ENCODE measurements at places on chromosomes 5 and 9.

- DNase-seq = peak; percentile 67
Observed at GRCh38 chr5:176629853-176630680, at the start of the genes EIF4E1B and SNCB. Gene EIF4E1B (plus strand): TSS chr5:176630675. CDS start chr5:176642788, 12,113 bp downstream. Gene SNCB (minus strand): TSS chr5:176630534. CDS start chr5:176629654, 880 bp downstream.

DNA sequence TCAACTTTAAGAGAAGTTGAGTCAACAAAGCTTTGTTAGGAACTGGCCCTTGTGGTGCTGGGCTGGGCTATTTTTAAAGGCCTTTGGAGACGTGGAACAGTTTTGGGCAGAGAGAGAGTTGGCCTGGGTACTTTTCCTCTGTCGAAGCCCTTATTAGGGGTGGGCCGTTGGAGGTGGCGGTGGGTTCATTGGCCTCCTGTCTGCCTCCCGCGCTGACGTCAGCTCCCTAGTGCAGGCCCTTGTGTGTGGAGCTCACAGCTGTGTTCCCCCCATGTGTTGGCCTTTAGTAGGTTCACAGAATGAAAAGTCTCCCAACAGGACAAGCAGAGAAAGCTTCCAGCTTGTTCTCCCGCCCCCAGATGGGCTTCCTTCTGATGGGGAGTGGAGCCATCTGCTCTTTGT is 2.7 kb downstream of the NCS1 start:
- no peak for DNase-seq

DNA sequence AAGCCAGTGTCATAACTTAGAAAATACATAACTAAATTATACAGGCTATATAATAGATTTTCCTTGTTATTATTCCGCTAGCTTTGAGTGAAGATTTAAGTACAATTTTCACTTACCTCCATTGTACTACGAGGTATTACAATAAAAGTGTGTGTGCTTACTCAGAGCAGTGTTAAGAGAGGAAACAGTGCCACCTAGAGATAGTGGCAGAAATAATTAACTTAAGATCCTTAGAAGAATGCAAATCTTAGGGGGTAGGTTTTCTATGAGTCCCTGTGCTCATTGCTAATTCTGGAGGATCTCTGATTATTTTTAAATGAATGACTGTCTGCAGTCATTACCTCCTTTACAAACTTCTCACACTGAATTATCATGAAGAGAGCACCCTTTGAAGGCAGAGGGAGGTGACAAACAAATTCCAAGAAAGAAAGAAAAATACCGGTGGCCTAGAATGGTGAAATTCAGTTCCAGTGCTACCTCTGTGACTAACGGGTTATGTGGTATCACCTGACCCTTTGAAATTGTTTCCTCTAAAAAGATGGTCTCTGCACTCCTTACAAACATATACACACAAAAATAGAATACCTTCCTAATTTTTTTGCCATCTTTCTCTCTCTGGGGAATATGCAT is 379.8 kb downstream of the TRIM36 start:
- peak; percentile 56 for DNase-seq

DNA sequence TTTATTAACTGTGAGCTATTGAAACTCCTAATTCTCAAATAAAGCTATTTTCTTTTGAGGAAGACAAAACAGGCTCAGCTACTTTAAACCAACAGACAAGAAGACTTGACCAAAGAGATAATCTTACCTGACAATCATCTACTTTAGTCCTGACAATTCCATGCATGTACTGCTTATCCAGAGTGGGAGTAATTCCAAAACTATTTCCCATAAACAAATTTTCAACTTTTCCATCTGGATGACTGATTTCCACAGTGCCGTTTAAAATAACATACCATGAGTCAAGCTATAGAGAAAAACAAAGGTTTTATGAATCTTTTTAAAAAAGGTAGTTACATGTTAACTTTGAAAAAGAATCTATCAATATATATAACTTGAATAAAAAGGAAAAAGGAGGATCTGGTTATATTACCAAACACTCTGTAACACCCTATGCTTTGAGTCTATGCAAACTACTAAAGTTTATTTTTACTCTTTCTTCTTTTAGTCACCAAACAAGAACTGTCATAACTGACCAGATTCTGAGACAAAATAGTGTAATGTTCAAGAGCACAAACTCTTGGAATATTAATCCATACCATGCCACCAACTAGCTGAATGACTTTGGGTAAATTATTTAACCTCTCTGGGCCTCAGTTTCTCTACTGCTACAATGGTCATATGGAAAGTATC is 129.7 kb downstream of the RAPGEF6 start:
- DNase-seq = no peak

DNA sequence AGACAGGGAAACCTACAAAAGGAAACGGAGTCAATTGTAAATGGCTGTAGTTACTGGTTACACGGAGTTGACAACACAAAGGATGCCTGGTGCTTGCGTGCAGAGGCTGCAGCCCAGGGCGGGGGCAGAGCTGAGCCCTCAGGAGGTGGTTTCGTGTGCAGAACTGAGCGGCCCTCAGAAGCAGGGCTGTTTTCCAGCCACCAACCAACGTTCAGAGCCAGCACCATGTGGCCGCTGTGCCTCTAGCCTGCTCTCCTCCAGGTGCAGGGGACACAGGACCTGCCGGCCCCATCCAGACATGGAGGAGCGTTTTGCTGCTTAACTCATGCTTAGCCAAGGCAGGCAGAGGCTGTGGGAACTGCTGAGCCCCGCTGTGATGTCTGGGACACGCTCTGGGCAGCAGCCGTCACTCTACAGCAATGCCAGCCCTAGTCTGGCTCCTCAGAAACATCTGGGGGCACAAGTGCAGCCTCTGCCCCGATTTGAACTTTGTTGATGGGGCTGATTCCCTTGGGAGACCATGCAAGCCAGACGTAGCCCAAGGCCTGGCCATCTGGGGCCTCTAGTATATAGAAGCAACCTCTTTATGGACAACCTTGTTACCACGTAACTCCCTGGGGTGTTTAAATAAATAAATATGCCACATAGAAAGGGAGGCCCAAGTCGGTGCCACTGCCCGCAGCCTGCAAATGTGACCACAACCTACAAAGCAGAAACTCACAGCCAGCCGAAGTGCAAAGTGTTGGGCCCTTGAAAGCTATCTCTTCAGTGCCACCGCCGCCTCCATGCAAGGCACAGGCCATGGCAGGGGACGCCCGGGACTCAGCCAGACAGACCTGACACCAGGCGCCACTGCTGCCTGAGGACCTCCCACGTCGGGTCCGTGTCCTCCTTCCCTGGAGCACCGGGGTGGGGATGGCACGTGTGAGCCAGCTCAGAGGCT is 42.1 kb downstream of the NKD2 start:
- DNase-seq = no peak

- no peak for DNase-seq
Observed at GRCh38 chr5:157732130-157732514, 902 bp downstream of the THG1L start.

DNA sequence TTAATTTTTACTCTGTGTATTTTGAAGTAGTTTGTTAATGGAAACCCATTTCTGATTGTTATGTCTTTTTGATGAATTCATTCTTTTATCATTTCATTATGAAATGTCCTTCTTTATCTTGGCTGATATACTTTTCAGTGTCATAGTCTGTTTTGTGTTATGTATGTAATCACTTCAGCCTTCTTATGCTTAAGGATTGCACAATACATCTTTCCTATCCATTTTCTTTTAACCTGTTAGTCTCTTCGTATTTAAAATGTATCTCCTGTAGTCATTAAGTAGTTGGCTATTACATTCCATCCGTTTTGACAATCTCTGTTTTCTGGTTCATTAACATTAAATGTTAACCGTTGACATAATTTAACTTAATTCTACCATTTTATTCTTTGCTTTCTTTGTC is 344.6 kb upstream of the CTNND2 start:
- DNase-seq = no peak

DNA sequence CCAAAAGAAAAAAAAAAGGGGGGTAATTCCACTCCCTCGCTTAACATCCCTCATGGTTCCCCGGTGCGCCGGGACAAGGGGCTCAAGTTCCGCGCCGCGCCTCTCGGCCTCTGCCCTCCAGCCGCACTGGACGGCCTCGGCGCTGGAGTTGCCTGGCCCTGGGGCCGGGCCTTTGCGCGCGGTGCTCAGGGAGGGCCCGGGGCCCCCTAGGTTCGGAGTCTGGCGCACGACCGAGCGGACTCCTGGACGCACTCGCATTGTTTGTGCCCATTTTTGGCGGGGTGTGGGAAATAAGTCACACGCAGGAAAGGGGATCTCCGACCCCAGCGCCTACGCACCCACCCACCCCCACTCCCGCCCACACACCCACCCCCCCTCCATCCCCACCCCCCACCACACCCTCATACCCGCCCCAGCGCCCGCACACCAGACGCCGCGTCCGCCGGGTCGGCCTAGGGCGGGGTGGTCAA is 381 bp downstream of the MED22 start:
- DNase-seq = peak; percentile 73

GRCh38 chr5:39057734-39058133 is 16.5 kb downstream of the RICTOR start:
- DNase-seq = no peak

DNA sequence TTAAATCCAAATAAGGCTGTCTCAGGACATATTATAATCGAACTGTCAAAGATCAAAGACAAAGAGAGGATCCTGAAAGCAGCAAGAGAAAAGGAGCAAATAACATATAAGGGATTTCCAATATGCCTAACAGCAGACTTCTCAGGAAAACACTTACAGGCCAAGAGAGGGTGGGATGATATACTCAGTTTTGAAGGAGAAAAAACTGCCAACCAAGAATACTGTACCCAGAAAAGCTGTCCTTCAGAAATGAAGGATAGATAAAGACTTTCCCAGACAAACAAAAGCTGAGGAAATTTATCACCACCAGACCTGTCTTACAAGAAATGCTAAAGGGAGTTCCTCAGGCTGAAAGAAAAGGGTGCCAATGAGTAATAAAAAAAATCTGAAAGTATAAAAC is 16.0 kb downstream of the EGFLAM start:
- no peak for DNase-seq

GRCh38 chr5:55338810-55339243 is 31.0 kb downstream of the MTREX start:
- no peak for DNase-seq

DNA sequence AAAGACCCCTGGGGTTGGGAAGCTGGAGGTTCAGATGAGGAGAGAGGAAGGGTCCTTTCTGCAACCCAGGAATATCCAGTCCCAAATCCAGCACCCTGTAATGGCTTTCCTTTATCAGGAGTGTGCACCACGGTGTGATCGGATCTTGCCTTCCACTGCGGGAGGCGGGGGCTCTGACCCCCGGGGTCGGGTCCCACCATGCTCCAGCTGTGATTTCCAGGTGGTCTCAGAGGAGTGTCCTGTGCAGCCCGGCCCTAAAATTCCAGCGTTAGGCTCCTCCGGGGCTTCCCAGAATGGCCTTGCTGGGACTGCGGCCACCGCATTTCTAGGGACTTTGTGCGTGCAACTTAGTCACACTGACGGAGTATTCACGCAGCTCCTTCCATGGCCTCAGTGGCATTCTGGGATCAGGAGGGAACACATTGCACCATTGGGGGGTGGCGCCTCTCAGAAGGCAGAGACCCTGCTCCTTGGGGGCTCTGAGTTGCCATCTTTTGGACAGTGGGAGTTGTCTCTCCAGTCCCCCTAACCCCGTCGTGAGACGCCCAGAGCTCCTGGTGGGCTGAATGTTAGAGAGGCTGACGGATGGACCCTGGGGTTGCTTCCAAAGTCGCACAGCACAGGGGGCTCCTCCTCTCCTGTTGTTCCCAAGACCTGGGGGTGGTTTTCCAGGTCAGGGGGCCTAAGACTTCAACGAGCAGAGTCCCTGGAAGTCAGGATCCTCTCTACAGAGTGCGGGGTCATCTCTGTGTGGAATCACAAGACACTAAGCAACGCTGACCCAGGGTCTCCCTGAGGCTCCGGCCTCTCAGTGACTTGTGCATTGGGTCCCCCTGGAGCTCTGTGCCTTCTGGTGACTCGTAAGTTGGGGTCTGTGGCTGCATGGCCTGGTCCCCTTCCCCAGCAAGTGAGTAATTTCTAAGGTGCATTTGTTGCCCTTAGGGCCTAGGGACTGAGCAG is 42.7 kb upstream of the IRX4 start:
- no peak for DNase-seq

DNA sequence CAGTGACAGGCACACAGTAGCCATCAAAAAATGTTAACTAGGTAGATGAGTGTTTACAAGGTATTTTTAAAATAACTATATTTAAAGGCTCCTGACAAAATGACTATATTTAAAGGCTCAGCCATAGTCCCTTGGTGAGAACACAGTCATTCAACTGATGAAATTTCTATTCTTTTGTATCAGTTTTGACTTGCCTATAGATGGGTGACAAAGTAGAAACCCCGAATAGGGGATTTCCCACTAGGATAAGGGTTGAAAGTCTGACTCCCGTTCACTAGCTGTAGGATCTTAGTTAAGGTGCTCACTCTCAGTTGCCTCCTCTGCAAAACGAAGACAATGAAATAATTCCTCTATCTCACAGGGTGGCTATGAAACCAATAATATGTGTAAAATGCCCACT is 218.2 kb downstream of the TSSK1B start:
- DNase-seq = no peak

DNA sequence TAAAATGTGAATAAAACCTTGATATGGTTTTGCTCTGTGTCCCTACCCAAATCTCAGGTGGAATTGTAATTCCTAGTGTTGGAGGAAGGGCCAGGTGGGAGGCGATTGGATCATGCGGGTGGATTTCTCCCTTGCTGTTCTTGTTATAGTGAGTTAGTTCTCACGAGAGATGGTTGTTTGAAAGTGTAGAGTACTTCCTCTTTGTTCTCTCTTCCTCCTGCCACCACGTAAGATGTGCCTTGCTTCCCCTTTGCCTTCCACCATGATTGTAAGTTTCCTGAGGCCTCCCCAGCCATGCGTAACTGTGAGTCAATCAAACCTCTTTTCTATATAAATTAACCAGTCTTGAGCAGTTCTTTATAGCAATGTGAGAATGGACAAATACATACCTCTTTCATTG is 34.9 kb downstream of the TARS1 start:
- DNase-seq = peak; percentile 22

- no peak for DNase-seq
Observed at GRCh38 chr5:72427488-72428437, 79.4 kb downstream of the ZNF366 start.

GRCh38 chr5:177997846-177998245 is 1.8 kb upstream of the PROP1 start:
- no peak for DNase-seq

DNA sequence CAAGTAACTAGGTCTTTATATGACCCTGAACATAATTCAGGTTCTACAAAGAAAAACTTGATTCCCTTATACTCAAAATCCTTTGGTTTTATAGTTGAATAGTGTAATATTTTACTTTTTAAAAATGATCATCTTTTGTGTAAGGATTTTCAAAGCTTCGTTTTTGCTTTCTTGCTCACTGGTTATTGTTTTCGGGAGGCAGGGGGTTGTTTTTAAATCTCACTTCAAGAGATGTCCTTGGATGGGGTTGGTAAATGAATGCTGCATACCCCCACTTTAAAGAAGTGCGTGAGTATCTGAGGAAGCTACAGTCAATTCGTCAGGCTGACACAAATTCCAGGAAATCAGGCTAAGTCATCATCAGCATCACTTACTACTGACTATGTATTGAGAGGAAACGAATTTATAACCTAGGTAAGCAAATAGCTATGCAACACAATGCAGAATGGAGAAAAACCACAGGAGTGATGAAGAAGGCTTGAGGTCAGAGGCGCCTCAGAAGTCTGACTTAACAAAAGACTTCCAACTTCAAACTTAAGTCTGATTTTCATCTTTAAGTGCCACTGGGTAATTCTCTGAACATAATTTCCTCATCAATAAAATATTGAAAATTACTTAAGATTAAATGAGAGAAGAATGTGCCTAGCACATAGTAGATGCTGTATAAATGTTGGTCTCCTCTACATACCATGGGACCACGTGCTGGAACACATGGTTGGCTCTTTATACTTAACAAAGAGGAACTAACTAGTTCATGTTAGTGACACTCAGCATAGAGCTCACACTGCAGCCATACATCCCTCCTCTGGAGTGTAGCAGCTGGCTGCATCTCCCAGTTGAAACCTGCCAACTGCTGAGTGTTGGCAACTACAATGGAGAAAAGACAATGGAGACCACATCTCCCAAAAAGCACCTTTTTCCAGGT is 106.0 kb upstream of the KIF2A start:
- DNase-seq = peak; percentile 53
